Right cardiac atrium (tissue), 5 donors: ENCODE measurements at places on chromosomes 2 and 18. TPM values are rescaled to one million over a fixed set of nuclear protein-coding genes. Genes with fewer than 3 reads are reported as not detected.

- DNase-seq = no peak
These were observed 51.9 kb upstream of the ZBTB7C start for GRCh38 chr18:48460929-48461583.

DNA sequence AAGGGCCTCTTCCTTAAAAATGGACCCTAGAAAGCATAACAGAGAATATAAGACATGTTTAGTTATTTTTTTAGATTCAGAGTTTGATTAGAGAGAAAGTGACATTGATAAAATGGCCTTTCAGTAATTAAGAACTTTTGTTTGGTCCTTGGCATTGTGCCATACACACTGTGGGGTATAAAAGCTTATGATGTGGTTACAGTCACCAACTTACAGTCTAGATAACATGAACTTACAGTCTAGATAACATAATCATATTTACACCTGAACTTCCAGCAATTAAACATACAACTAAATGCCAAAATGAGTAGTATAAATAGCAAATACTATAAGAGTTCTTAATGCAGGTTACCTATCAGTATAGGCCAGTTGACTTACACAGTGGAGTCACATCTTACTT is 25.6 kb upstream of the EFEMP1 start:
- no peak for DNase-seq

- no peak for DNase-seq
These were observed 115.6 kb upstream of the NRP2 start for GRCh38 chr2:205566606-205567168.

DNA sequence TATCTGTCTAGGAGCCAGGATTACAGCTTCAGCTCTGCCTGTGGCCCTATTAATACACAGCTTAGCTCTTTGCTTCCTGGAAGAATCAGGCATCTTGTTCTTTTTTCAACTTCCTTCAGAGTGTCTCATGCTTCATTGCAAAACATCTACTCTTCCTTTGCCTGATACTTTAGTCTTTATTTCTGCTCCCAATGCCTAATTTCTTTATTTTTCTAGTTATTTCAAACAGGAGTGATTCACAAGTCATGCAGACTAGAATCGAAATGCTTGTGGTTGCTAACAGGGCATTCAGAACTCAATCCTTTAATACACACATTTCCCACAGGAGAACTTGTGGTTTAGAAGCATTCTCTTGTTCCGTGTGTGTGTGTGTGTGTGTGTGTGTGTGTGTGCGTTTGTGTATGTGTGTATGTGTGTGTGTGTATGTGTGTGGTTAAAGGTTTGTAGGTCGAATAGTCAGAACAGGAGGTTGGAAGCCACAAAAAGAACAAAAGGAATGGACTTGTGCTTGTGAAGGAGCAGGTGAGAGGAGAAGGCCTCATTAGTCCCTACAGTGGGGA is 28.3 kb upstream of the INSIG2 start:
- no peak for DNase-seq

- no peak for DNase-seq
These were observed 30.4 kb downstream of the PRKRA start for GRCh38 chr2:178420463-178420999.

DNA sequence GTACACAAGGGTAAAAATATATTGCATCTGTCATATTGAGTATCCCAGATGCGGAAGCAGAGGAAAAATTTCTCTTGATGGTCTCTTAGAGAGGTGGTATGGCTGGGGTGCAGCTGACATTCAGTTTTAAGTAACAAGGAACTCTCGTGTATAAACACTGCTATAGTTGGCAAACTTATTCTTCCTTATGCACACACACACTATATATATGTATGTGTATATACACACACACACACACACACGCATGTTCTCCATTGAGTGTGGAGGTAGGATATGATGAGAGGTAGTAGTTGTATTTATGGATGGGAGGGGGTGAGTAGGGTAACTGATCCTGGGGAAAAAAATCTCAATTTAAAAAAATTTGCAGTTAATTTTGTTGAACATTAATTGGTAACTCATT is 10.6 kb downstream of the PHLPP1 start:
- DNase-seq = no peak

DNA sequence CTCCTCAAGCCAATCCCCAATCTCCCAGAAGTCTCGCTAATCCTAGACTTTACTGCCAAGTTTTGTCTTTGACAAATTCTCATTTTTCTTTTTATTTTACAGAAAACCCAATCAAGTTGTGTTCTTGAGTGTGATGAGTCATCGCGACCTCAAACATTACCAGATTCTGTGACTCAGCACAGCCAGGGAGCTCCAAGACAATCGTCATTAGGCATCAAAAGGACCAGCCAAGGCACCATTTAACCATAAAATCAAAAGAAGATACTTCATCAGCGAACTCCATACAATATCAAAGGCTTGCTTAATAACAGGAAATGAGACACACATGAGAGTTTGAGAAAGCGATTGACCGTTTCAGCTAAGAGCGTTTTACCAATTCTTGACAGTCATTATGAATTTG is 146.2 kb upstream of the AGAP1 start:
- no peak for DNase-seq

GRCh38 chr18:79934311-79935097 is 16.9 kb downstream of the SLC66A2 start:
- peak; percentile 45 for DNase-seq

Gene CCDC68
- total RNA-seq = 6.9 TPM

Gene MSTN
- 0.20 TPM for total RNA-seq
